NCI-H2107 (cell line): ENCODE measurements at places on chromosomes 5 and 9.

DNA sequence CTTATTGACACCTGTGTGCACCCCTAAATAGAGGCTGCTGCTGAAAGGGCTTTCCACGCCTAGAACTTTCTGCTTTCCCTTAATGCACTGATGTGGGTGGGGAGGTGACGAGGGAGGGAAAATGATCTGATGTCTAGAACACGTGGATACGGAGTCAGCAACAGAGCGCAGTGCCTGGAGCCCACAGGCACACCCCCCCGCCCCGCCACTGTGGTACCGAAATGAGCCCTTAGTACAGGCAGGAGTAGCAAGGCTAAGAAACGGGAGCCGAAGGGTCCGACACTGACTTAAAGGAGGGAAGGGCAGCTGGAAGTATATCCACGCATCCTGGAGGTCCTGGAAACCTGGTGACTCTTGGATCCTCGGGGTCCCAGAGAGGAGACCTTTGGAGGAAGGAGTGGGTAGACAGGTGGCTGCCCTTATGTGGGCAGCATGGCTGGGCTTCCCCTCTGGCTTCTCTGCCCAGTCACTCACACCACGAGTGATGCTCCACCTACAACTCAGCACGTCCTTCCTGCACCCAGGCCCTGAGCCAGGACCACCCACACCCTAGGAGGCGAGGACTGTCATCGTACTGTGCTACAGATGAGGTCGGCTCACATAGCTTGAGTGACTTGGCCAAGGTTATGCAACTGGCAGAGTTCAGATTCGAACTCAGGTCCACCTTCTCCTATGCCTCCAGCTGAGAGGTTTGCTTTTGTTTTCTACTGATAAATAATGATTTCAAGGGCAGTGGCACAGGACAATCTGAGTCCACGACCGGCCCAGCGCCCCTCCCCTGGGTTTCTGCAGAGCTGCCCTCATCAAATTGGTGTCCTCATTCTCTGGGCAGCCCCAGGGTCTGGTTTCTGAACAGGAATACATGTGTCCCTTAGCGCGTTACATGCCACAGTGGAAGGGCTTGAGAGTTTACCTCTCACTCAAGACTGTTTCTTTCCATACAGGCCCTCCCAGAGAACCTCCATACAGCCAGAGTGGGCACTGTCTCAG, 4.7 kb upstream of the VAV2 start:
- DNase-seq = no peak

DNA sequence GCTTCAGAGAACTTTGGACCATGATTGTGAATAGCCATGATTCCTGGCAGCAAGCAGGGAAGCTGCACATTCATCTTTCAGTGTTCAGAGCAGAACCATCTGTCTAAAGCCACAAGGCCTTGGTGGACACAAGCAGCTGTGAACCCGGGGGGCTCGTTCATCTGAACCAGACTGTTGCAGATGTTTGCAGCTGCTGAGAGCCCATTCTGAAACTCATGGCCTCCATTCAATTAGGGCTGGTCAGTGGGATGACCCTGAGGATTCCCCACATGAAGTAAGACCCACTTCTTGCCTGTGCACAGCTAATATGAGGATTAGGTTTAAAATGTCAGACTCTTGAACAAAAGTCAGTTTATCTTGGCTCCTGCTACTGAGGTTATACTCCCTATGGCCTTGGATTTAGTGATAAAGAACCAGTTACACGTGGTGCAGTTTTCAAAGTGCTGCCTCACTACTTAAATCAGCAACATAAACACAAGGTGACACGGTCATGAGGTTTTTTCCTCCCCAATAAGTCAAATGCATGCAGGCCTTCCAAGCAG, 109.8 kb upstream of the IFNK start:
- no peak for DNase-seq

DNA sequence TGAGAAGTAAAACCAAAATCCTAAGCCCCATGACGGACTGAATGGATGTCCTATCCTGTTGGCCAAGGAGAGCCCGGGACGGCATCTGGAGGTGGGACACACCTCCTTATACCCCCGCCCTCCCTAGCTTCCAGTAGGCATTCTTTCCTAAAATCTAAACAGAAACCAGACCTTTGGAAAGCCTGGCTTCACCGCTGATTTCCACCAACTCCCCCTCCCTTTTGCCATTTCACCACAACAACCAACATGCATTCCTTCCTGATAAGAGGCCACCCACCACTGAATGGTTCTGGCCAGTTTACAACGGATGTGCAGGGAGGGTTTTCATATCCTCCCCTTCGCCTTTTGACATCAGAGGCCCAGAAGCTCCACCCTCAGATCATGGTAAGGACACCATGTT, 9.2 kb upstream of the RARS1 start:
- DNase-seq = no peak

- DNase-seq = no peak
Measured at GRCh38 chr9:6630502-6631206, 14.9 kb downstream of the GLDC start.

DNA sequence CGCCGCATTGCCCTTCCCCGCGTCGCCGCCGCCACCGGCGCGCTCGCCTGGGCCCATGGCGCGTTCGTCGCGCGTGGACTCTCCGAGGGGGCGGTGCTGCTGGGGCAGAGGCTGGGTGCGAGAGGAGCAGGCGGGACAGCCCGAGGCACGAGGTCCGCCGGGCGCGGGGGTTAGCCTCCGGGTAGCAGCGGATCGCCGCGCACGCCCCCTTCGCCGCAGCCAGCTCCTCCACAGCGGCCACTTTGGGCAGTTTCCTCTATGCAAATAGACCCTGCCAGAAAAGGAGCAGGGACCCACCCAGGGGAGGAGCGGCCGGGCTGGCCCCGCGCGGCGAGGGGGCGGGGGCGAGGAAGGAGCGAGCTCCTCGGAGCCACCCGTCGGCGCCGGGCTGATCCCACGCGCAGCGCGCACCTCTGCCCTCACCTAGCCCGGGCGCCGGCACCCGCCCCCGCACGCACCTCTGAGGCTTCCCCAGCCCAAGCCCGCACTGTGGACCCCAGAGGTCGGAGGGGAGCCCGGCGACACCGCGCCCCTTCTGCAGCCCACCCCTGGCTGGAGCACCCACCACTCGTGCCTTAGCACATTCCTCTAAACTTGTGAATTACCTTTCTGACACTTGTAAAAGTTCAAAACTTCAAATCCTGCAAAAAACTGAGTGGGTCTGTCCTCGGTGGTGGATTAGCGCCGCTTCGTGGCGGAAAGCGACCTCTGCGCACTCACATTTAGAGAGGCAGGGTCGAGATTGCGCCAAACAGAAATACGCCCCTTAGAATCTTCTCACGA, at the start of gene COL23A1:
COL23A1 (minus strand) TSS at position 253 of the 783 bp plus-strand sequence.
- no peak for DNase-seq

DNA sequence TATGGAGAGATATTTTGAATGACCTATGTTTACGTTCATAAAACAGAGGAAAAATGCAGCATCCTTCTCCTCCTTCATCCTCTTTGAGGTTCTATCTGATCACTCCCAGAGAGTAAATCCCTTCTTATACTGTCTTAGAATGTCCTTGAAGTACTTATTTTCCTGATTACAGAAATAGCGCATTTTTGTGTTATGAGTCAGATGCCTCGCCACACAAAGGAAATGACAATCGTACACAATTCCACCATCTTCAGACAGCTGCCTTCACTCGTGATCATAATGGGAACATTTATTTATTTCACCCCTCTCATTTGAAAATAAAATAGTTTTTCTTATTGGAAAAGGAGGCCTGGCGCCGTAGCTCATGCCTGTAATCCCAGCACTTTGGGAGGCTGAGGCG, 2.4 kb upstream of the GLT6D1 start:
- no peak for DNase-seq

DNA sequence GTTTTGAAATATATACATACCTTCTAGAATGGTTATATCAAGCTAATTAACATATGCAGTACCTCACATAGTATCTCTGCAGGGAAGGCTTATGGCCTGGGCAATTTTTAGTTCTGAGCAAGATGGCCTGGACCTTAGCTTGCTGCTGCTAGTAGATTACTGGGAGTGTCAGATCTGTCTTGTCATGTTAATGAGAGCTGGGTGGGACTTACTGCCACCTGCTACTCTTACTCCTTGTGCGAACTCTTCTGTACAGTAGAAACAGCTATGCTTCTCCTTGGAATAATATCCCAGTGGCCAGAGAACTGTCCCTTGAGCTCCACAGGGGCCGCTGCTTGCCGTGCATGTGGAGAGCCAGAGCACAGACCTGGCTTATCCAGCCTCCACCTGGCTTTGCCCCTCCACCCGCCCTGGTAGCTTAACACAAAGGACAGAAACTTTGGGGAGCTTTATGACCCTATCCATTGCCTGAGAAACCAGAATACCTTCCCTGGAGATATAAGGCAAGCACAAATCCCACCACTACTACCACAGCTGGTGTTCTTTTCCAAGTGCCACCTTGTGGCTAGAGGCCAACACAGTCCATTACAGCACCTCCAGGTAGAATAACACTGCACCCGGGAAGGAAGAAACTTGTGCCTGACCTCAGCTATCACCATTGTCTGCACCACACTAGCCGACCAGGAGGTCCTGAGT, 74.4 kb upstream of the RUSC2 start:
- DNase-seq = no peak

DNA sequence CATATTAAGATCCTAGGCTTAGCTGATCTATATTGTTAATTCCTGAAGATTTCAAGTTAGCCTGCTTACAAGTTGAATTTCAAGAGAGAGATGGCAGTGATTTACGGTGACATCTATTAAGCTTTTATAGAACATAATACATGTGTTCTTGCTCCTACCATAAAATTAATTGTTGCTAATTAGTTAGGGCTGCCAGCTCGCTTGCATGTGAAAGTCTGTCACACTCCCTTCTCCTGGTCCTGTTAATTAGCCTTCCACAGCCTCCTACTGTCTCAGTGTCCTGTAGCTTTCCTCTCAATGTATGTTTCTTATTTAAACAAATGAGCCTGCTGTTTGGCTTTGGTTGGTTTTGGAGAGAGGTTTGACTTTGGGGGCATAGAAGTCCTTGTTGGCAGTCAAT, 247.2 kb downstream of the NTRK2 start:
- no peak for DNase-seq

GRCh38 chr5:96875791-96876291, 459 bp upstream of the ERAP2 start:
- no peak for DNase-seq

GRCh38 chr5:173229382-173229959, 5.5 kb downstream of the NKX2-5 start:
- DNase-seq = no peak

GRCh38 chr9:94649100-94649819, 9.9 kb upstream of the FBP1 start:
- DNase-seq = no peak

- no peak for DNase-seq
Measured at GRCh38 chr9:72942451-72942850, 10.4 kb downstream of the ALDH1A1 start.

- DNase-seq = no peak
Measured at GRCh38 chr5:122674385-122674784, 100.5 kb upstream of the SNX2 start.

GRCh38 chr9:80554301-80554700, 982.5 kb downstream of the TLE4 start:
- DNase-seq = no peak

DNA sequence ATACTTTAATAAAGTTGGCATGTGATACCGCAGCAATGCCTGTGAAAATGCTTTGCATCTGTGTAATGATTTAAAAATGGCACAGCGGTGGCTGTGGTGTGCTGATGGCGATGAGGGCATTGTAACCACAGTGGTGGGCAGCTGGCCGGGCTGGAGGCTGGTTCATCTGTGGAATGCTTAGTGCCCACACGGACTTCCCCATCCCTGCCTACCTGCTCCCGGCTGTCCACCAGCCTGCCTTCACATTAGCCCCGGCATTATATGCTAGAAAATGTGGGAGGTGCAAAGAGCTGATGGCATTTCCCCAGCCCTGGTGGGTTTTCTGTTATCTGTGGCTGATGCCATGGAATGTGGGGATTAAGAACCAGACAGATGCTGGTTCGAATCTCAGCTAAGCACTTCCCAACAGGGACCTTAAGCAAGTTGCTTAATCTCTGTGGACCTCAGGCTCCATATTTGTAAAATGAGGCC, 2.9 kb upstream of the NDST1 start:
- DNase-seq = no peak

DNA sequence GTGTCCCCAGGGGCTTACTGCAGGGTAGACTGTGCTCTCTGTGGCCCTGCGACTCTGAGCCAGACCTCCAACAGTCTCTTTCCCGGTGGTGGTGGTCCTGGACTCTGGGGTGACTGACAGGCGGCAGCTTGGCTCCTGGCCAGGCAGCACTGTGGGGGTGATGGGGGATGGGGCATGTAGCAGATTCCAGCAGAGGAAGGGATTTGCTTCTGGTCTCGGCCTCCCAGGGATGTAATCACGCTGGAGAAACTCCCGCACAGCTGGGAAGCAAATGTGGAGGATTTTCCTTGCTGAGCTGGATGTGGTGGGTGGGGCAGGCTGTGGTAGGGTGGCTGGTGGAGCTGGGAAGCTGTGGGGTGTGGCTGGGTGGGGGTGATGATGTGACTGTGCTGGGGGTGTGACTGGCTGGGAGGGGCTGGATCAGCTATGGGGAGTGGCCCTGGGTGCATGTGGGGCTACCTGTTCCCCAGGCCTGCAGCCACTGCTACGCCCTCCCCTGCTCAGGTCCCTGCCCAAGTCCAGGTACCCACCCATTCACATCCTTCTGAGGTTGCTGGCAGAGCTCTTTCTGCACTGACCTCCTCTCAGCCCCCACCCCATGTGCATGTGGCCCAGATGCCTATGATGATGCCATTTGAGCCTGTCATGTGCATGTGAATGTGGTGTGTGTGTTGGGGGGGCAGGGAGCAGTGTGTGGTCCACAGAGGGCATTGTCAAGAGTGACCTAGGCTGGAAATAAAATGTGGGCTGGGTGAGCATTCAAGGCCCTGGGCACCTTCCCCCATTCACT, 3.8 kb downstream of the NDST1 start:
- DNase-seq = no peak

GRCh38 chr5:36056422-36056821, 10.3 kb downstream of the UGT3A2 start:
- DNase-seq = no peak

GRCh38 chr9:136149337-136149736, 30.7 kb upstream of the TMEM250 start:
- no peak for DNase-seq

DNA sequence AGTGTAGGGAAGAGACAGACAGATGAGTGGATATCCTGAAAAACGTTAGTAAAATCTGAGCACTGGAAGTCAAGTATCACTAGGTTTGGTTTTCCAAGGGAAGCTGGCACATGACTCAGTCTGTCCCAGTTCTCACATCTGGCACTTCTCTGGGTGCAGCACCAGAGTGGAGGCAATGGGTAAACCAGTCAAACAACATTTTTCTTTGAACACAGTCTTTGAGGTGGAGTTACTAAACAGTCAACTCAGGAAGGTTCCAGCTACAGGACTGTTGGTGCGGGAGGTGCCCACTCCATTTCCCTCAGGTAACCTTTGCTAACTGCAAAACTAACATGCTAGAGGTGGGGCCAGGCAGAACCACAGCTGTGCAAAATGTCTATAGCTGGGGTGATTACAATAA, 301.4 kb upstream of the RFX3 start:
- no peak for DNase-seq

DNA sequence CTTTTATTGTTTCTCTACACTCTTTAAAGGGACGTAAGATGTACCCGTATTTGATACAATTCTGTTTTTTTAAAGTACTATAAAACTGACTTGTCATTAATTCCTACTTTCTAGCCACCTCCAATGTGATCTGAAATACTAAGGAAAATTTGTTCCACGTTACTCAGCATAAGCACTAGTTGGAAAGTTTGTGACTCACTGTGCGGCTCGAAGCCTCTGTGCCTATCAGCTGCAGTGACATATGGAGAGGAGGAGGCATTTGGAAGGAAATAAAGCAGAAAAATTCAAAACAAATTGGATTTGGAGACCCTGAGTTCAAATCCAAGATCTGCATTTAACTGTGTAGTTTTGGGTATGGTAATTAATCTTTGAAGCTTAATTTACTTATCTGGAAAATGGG, 339.3 kb downstream of the BRINP1 start:
- DNase-seq = no peak

GRCh38 chr9:20728493-20729220, 44.6 kb downstream of the FOCAD start:
- DNase-seq = no peak
